SHP77 treated with DMSO at 0.1 percent for 48 hours (cell line): ENCODE measurements at places on chromosomes 3 and 15.

GRCh38 chr3:126533506-126533905 is 9.6 kb downstream of the CHST13 start:
- DNase-seq, result no peak

GRCh38 chr3:196008387-196008786 is 73.5 kb downstream of the TFRC start:
- DNase-seq, result no peak

DNA sequence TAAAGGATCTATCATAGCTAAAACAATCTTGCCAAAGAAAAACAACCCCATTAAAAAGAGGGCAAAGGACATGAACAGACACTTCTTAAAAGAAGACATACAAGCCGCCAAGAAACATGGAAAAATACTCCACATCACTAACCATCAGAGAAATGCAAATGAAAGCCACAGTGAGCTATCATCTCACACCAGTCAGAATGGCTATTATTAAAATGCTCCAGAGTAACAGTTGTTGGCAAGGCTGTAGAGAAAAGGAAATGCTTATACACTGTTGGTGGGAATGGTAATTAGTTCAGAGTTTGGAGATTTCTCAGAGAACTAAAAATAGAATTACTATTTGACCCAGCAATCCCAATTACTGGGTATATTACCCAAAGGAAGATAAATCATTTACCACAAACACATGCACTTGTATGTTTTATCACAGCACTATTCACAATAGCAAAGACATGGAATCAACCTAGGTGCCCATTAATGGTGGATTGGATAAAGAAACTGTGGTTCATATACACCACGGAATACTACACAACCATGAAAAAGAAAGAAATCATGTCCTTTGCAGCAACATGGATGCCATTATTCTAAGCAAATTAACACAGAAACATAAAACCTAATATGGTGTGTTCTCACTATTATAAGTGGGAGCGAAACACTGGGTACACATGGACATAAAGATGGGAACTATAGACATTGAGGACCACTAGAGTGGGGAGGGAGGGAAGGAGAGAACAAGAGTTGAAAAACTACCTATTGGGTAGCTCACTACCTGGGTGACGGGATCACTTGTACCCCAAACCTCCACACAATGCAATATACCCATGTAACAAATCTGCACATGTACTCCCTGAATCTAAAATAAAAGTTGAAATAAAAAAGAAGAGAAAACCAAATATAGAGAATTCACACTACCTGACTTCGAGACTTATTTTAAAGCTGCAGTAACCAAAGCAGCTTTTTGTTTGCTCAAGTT is 32.6 kb downstream of the ITGA11 start:
- no peak for DNase-seq

GRCh38 chr3:127448161-127448561 is 142.4 kb downstream of the TPRA1 start:
- no peak for DNase-seq

GRCh38 chr3:193335031-193335430 is 43.5 kb downstream of the ATP13A5 start:
- no peak for DNase-seq

- DNase-seq, result no peak
Observed at GRCh38 chr15:35720019-35720418, 174.1 kb upstream of the DPH6 start.

DNA sequence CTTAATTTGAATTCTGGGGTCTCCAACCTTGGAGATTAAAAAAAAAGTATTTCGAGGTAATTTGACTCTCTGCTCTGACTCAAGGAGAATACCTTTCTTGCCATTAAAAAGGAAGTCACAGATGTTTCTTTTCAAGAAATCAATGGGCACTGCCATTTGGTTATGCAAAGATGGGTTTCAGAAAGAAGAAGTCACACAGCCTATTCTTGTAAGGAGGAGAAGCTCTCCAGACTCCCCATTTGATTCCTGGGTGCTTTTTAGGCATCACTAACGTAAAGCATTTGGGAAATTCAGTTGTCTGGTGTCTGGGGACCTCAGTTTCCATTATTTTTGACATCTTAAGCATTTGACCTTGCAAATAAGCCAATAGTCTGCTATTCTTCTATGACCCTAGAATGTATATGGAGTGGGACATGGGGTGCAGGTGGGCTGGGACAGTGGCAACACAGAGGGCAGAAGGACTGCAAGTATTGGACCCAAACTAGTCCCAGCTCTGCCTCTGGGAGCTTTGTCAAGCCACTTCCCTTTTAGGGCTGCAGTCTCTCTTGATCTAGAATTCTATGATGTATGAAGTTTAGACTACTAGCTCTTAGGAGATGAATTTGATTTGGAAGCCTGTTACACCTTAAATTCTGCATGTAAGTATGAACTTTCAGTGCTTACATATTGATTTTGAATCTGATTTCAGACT is 27.8 kb downstream of the IL5RA start:
- DNase-seq, result no peak

- no peak for DNase-seq
Observed at GRCh38 chr3:18144571-18144970, 280.6 kb downstream of the SATB1 start.

GRCh38 chr15:90001062-90001682 is at the start of gene ZNF710:
Gene ZNF710 (plus strand): TSS chr15:90001324. CDS start chr15:90067138, 65,814 bp downstream.
- DNase-seq, result no peak

- no peak for DNase-seq
Observed at GRCh38 chr15:85897895-85898717, 103.4 kb upstream of the KLHL25 start.
